AG08395 (cell line): ENCODE measurements at places on chromosomes 1 and 21.
A peak's percentile ranks its signal among the peaks of the same experiment; 100 is the strongest.

- DNase-seq = peak; percentile 79
These were observed 7.0 kb upstream of the KCNC4 start for GRCh38 chr1:110203021-110203661.

DNA sequence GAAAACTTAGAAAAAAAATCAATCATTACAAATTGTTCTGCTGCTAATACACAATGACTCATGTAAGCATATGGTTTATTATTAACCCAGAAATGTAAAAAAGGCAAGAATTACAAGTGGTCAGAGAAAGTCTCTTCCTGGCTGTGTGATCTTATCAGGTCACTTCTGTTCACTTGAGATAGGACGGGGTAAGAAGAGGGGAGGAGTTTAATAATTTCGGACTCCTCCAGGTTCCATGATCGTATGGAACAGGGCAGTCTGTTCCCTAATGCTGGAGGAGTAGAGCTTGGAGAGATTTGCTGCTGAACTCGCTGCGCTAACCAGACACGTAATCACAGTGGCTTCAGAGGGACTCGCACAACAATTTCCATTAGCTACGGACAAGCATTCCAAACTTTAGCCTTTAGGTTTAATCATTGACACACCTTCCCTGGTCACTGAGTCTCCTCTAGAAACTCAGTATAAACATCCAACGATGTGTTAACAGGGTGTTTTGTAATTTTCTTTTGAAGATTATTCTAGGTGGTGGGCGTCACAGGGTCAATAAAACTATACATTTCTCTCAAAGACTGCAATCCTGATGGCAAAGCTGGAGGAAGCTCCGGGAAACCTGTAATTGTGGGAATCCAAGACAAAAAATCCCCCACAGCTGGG is 1.3 kb downstream of the CRYZ start:
- DNase-seq = no peak

DNA sequence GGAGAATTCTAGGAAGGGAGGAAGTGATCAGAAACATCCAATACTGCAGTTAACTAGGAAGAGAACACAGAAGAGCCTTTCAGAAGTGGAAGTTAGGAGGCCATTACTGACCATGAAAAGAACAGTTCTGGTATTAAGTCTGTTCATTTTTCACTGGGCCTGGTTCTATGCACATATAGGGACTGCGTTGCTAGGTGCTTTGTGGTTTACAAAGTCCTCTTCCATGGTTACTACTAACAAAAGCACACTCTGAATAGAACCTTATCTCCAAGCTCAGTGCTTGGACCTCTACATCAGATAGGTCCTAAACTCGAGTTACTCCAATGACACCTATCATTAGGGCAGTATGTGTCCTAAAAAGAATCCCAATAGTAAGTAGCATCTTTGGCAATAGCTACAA is 75.4 kb downstream of the RPAP2 start:
- DNase-seq = no peak

- no peak for DNase-seq
These were observed 208.7 kb upstream of the KCTD3 start for GRCh38 chr1:215358356-215358755.

- DNase-seq = no peak
These were observed 188.0 kb downstream of the LMX1A start for GRCh38 chr1:165168467-165168866.

DNA sequence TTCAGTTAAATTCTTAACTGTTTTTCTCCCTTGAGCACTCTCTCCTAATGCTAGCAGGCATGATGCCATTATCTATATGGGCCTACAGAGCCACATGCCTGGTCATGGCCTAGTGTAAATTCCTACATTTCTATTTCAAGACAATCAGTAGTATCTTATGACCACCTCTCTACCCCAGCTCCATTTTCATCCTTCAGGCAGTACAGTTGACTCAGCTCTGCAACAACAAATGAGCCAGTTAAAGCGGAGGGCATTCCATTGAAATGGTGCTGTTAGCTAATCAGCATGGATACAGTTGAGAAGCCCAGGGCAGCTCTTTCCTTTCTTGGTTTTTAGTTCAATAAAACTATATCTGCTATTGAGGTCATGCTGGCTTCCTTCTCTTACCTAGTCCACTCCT is 150.0 kb downstream of the PPP1R12B start:
- no peak for DNase-seq

DNA sequence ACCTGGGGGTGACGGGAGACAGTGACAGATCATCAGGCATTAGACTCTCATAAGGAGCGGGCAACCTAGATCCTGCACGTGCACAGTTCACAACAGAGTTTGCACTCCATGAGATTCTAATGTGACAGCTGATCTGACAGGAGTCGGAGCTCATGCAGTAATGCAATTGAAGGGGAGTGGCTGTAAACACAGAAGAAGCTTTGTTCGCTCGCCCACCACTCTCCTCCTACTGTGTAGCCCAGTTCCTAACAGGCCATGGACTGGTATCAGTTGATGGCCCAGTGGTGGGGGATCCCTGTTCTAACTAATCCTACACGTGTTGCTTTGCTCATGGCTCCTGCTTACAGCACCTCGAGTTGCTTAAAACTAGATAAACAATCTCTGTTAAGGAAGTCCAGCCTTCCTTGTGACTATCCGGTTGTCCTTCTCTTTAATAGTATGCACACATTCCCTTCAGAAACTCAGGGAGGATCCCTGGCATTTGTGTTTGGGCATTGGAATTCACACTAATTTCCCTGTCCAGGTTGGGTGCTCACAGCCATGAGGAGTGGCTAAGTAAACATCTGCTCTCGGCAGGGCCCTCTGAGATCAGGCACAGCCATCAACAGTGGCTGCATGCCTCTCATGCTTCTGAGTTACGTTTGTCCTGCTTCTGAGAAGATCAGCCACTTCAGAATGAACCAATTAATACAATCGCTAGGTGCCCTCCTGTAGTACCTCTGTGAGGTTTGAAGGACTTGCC is 21.1 kb upstream of the F3 start:
- no peak for DNase-seq

DNA sequence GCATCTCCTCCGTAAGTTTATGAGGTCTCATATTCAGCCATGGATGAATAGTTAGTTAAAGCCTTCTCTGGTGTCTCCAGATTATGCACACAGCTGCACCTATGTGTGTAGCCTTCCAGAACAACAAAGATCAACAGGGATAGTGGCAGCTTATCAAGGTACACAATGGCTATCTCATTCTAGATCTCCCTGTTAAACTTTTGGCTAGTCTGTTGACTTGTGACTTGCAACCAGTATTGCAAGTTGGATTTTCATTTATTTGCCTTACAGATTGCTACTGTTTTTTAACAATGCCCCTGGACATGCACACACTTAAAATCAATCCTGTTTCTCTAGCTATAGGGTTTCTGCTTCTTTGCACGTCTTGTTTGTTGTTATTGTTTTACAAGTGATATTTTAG is 363.2 kb downstream of the OMA1 start:
- DNase-seq = no peak

DNA sequence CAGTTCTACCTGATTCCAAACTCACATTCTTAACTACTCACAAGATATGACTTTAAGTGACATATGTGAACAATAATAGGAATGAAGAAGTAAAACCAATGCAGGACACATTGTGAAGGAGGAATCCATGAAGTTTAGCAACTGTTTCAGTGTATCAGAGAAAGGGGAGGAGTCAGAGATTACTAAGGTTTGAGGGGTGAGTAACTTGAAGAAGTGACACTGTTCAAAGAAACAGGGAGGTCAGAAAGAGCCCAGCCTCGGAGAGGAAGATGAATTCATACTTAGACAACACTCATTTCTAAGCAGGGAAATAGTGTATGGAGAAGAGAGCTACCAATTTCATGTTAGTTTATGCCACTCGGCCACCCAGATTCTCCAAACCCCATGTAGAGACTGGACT is 28.2 kb upstream of the RPF1 start:
- no peak for DNase-seq

DNA sequence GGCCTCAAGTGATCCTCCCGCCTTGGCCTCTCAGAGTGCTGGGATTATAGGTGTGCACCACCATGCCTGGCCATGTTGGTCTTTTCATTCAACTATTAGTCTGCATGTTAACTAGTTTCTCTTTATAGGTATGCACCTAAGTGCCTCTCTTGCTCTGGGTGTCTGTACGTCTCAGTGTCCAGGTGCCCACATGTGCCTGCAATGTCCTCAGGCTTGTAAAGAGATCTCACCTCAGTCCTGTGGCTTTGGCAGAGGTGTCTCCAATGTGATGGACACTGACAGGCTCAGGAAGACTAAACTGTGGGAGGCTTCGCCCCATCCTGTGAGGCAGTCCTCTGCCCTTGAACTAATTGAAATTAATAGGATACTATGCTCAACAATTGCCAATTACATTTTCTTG is 526.3 kb downstream of the PTPRU start:
- no peak for DNase-seq

DNA sequence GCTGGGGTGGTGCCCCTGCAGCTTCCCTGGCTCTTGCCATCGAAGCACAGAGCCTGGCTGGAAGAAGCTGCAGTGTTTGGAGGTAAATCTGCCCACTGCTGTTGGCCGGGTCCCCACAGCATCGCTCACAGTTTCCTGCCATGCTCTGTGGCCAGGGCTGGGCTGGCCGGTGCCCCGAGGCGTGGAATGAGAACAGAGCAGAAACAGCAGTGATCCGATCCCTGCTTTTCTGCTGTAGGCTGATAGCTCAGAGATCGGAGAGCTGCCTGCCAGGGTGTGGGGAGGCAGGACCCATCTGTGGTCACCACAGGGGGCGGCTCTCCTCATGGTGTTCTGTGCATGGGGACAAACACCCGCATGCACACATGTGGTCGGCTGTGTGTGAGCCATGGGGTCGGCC is 11.5 kb downstream of the SLC45A1 start:
- no peak for DNase-seq

DNA sequence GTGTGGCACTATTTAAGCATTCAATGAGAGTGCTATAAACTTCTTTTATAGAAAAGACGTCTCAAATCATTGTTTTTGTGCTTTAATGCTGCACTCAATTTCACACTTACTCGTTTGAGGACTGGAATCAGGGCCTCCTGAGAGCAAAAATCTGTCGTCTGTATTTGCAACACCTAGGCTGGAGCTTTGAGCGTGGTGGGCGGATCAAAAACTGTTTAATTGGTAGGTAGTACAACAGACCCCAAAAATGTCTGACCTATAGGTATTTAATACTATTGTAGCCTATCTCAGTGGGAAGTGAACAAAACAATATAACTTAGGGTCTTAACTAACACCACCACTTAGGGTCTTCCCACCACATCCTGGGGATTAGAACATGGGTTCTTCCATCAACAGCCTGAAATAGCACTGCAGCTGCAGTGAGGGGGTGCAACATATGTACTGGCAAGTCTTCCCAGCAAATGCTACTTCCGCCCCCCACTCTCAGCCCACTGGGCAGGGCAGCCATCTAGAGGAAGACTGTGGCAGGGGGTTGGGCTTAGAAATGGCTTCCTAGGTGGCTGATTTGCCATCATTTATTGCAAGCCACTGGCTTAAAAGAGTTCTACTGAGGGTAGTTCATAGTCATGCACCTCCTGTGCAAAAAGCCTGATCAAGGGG is 48.3 kb downstream of the CD46 start:
- DNase-seq = no peak

DNA sequence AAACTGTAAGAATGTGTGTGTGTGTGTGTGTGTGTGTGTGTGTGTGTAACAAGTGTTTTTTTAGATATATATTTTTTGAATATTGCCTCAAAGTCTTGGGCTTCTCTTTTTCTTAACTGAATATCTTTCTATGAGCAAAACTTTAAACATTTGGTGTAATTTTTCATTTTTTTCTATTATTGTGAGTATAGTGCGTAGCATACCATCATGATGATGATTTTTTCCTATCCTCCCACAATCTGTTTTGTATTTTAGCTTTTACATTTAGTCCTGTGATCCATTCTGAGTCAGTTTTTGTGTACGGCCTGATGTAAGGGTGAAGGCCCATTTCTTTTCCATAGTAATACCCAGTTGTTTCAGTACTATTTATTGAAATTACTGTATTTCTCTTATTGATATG is 680.6 kb downstream of the TTLL7 start:
- DNase-seq = no peak

- DNase-seq = peak; percentile 73
These were observed 32.1 kb downstream of the JAK1 start for GRCh38 chr1:64934115-64934877.

GRCh38 chr1:15850471-15851001 is 3.0 kb downstream of the SPEN start:
- no peak for DNase-seq

DNA sequence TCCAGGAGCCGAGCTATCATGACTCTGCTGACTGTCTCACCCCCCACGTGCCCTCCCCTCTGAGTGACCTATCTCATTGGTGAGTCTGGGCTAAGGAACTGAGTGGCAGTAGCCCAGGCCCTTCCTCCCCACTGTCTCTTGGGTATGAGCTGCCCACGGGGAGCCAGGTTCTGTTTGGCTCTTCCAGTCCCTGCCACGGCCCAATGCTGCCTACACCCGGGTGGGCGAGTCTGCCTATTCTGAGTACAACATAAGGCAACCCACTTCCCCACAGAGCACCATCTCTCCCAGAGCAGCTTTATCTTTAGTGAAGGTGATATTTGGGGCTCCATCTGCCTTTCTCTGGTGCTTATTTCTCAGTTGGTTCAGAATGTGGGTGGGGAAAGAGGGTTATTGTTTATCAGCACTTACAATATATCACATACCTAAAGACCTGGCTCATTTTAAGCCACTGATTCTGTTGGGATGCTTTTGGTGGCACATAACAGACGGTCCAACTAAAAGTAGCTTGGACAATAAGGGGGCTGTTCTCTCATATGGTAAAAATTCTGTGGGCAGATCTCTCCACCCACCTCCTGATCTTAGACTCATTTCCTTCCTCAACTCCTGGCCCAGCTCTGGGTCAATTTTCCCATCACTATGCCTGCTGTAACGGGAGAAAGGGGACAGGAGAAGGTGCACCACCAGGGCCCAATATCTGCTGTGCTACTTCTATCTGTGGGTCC is 27.7 kb upstream of the VWA5B1 start:
- DNase-seq = no peak

GRCh38 chr1:156936191-156936590 is 15.8 kb downstream of the LRRC71 start:
- no peak for DNase-seq

DNA sequence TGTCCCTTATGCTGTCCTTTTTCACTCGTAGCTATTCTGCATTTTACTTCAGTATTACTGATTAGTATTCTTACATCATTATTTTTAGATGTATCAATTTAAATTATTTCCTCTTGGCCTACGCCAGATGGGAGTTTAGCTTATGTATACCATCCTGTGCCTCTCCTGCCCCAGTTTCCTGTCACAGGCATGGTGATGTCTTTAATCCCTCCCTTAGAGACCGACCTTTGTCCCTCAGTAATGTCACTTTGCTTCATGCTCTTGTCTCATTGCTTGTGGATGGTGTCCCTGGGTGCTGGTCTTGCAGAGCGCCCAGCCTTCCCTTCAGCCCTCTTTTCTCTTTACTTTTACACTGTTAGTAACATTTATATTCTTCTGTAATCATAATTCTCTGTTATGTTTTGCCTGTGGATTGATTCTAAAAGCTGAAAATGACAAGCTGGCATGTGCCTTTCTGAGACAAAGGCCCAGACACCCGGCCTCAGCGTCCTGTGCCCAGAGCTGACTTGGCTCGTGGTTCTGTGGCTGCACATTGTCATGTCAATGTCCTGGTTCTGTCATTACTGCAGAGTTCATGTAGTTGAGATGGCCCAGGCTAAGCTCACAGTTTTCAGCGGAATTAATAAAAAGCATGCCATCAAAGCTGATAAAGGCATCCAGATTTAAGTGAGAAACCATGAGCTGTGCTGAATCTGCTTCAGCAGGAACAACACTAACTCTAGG is 100.7 kb downstream of the MTR start:
- DNase-seq = no peak
